ENCODE measurements at places on chromosomes 16 and 17. TPM values are rescaled to one million over a fixed set of nuclear protein-coding genes. Genes with fewer than 3 reads are reported as not detected.

The PITPNM3 gene
- total RNA-seq: 0.26 TPM

The PAM16 gene
- total RNA-seq: 19.8 TPM

The CDH11 gene
- 1.5 TPM for total RNA-seq

The PPM1E gene
- under 0.01 TPM for total RNA-seq

The SULT1A3 gene
- 3.3 TPM for total RNA-seq

The MILR1 gene
- 2.2 TPM for total RNA-seq

The CTRB1 gene
- total RNA-seq: not detected

The KRT31 gene
- total RNA-seq: not detected

The P2RX1 gene
- not detected for total RNA-seq

The STAT5B gene
- 25.2 TPM for total RNA-seq

The RAB34 gene
- total RNA-seq: 11.8 TPM

The CCDC144A gene
- total RNA-seq: 0.77 TPM

The STH gene
- not detected for total RNA-seq

The NOD2 gene
- total RNA-seq: 1.0 TPM

The KIF19 gene
- 1.8 TPM for total RNA-seq

The KRT39 gene
- total RNA-seq: not detected

The AATK gene
- total RNA-seq: 1.5 TPM
